ENCODE measurements at places on chromosomes 7 and 10.

DNA sequence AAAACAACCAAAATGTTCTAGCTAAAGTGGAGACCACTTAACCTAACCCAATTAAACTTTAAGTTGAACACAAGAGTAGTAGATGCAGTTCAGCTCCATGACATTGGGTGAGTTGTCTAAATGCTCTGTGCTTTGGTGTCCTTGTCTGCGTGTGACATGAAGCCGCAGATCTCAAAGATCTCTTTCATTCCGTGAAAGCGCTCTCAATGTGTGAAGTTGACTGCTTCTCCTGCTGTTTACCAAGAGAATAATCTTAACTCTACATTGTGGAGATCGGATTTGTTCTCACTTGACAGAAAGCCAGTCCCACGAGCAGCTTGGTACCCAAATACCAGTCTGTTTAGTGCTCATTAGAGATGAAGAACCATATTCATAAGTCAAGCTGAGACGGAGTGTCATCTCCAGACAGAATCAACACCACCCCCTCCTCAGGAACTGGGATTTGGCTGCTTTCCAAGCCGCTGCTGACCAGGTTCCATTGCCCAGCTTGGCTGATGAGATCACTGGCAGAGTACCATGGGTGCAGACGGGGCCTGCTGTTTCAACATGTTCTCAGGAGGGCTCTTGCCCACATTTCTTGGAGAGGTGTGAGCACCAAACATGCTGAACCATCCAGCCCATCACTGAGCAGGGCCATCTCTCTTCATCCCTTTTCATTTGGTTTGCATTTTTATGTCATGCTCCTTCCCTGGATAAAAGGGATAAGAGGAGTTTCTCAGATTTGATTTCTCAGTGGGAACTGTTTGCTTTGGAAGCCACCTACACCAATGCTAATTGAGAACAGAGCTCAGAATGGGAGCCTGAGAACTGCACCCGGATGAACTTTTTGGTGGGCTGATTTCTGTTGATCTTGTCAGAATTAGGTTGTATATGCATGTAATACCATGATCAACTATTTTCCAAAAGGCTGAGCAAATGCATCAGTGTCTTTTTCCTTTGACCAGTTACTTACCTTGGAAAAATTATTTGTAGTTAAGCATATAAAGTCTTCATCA, 95.8 kb upstream of the AGBL3 start:
- no peak for DNase-seq

DNA sequence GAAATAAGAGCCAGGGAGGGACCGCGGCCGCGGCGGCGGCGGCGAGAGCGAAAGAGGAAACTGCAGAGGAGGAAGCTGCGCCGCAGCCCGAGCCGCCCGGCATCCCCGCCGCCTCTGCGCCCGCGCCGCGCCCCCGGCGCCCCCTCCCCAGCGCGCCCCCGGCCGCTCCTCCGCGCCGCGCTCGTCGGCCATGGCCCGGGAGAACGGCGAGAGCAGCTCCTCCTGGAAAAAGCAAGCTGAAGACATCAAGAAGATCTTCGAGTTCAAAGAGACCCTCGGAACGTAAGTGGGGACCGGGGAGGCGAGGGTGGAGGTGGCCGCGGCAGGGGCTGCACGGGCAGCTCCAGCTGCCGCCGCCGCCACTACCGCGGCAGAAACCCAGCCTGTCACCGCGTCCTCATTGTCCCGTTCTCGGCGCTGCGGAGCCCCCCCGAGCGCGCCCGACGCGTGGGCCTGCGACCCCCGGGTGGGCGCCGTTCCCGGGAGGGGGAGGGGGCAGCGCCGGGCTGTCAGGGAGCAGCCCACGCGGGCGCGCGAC, 351 bp downstream of the CAMK1D start:
- DNase-seq, result no peak

GRCh38 chr7:93119191-93119905, 1.6 kb upstream of the SAMD9 start:
- DNase-seq, result no peak

- DNase-seq, result no peak
Measured at GRCh38 chr10:28171468-28172222, 131.2 kb downstream of the MPP7 start.

- DNase-seq, result no peak
Measured at GRCh38 chr10:116098411-116099022, 174.5 kb downstream of the GFRA1 start.

- DNase-seq, result no peak
Measured at GRCh38 chr7:38863601-38864291, 45.2 kb downstream of the VPS41 start.

- no peak for DNase-seq
Measured at GRCh38 chr7:117715784-117716445, 157.3 kb downstream of the CTTNBP2 start.

DNA sequence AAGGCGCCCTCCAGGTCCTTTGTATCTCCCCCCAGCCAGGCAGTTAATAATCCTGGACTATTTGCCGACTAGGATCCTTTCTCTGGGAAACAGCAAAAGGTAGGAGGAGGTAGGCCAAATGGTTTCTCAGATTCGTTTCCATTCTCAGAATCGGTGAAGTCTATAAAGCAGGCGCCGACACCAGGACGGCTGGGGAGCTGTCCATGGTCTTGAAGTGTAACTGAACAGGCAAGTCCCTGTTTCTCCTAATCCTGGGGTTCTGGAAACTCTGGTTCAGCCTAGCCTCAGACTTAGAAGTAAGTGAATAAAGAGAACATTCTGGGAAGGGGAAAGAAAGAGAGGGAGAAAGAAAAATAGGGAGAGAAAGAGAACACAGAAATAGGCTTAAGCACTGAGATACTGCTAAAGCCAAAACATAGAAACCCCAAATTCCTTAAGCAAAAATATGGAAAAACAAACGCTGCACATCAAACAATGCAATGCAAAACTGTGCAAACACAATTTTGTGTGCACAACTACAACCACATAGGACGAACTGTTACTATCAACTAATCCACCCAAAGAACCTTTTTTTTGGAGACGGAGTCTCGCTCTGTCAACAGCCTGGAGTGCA, 11.1 kb upstream of the INA start:
- no peak for DNase-seq

- DNase-seq, result no peak
Measured at GRCh38 chr7:1246871-1247526, 14.3 kb downstream of the UNCX start.

DNA sequence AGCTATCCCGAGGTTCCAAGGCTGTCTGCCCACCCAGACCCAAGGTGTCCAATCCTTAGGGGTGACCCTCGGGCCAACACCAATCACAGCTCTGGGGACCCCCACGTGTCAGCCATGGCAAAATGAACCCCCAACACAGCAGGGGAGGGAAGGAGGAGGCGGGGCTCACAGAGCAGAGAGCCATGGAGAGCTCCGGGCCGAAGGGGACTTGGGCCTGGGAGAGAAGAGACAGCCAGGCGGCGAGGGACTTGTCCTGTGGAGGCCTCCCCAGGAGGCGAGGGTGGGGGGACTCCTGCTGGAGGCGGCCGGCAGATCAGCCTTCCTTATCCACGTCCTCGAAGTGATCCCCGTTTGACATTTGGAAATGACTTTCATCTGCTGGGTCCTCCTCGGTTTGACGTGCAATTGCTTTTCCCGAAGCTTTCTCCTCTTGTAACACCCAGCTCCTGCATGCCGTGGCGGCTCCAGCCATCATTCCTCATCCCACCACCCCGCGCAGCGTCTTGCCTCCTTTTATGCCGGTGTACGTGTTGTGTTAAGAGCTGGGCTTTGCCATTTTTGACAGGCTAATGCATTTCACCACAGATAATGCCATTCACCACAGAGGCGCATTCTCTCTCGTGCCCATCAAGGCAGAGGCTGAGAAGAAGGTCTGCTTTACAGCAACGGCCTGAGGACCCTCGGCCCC, 337.4 kb downstream of the DNAJB6 start:
- DNase-seq, result no peak

- DNase-seq, result no peak
Measured at GRCh38 chr10:8088504-8088903, 34.0 kb downstream of the GATA3 start.

DNA sequence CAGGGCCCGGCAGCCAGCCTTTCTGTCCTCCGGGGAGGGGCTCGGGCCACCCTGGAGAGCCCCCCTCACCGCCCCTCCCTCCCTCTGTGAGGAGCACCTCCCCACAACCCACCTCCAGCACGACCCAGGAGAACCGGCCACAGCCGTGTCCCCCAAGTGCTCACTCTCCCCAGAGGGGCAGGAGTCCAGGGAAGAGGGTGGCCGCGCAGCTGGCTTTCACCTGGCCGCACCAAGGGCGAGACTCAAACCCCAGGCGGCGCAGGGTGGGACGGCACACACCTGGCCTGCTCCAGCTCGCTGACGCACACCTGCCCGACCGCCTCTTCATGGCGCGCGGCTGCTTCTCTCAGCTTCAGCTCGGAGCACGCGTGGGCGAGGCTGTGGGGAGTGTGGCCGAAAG, 73.4 kb downstream of the CFAP46 start:
- no peak for DNase-seq

DNA sequence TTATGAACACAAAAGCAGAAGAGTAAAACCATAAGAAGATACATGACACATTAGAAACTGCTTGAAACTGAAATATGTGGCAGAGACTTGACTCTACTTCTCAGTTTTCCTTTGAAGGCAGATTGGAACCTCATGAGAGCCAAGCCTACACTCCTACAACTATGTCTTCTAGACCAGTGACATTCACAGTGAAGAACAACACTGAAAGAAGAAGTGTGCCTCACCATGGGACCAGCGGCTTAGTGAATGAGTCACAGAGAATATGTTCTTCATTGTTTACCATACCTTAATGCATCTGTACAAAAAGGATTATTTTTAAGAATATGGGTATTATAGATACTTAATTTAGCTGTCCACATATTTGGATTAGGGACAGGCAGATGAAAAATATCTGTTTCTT, 248.3 kb downstream of the CDC14C start:
- no peak for DNase-seq

DNA sequence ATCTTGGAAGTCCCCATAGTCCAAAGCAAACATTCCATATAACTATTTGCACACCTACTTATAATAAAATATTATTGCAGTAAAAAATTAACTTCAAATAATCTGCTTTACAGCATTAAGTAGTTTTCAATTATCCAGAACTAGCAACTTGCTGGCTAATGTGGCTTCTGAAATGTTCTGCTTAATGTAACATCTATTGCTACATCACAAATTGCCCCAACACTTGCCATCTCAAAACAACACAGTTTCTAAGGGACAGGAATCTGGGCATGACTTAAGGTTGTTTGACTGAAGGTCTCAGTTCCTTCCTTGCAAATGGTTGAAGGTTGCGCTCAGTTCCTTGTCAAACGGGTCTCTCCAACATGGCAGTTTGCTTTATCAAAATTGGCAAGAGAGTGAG, 378.5 kb upstream of the SEMA3C start:
- DNase-seq, result no peak

- DNase-seq, result no peak
Measured at GRCh38 chr10:102627736-102628293, 16.5 kb upstream of the TRIM8 start.

GRCh38 chr7:102284399-102284798, 2.3 kb upstream of the SH2B2 start:
- no peak for DNase-seq

DNA sequence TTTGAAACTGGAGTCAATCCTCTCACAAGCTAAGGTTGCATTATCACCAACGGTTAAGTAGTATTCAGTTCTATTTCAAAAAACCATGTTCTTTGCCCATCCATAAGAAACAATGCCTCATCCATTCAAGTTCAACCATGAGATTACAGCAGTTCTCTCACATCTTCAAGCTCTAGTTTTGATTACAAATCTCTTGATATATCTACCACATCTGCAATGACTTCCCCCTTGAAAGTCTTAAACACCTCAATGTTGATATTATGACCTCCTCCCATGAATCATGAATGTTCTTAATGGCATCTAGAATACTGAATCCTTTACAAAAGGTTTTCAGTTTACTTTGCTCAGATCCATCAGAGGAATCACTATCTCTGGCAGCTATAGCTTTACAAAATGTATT, 81.8 kb downstream of the JMJD1C start:
- no peak for DNase-seq

- no peak for DNase-seq
Measured at GRCh38 chr10:100642295-100642994, 102.9 kb upstream of the PAX2 start.

DNA sequence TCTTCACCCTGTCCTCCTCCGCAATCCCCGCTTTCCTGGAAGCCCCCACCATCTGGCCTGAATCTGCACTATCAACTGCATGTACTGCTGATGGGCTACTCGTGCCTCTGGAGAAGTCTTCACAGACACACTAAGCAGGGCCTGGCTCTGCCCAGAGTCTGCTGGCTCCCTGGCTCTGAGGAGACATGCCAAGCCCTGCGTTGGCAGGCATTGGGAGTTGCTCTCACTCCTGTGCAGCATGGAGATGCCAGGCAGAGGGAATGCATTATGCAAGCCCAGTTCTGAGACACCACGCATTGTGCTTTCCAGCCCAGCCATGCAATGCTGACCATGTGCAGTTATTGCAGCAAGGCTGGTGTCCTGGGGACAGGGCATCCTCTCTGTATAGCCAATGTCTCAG, 314.6 kb downstream of the CXCL12 start:
- no peak for DNase-seq

DNA sequence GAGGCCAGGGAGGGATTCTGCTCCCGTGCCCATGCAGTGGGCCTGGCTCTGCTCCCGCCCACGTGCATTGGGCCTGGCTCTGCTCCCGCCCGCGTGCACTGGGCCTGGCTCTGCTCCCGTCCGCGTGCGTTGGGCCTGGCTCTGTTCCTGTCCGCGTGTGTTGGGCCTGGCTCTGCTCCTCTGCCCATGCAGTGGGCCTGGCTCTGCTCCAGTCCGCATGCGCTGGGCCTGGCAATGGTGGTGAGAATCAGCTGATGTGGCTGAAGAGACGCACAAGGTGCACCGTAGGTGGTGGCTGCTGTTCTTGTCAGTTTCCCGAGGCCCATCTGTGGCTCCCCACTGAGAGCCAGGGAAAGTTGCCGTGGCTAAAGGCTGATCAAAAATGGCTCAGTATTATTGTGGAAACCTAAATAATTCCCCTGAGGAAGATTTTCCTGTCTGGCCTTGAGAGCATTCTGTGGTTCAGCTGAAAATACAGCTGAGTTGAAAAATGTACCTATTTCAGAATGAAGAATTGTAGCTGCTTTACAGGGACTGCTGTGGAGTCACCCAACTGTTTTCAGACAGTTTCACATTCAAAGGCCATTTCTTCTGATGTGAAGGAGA, 572.4 kb downstream of the GLRX3 start:
- DNase-seq, result no peak

GRCh38 chr7:71766016-71766415, 634.1 kb downstream of the GALNT17 start:
- DNase-seq, result no peak

All from stimulated activated CD8-positive, alpha-beta memory T cell treated with anti-CD3 and anti-CD28 coated beads, Interleukin-7, amount 100 ng/mL, for 48 hours (primary cell).